ENCODE measurements at places on chromosomes 13 and 19.

- peak; percentile 60 for DNase-seq
Measured at GRCh38 chr13:33322543-33322809, 36.9 kb upstream of the STARD13 start.

GRCh38 chr13:91119643-91120042 is 227.8 kb upstream of the MIR17HG start:
- DNase-seq = no peak

DNA sequence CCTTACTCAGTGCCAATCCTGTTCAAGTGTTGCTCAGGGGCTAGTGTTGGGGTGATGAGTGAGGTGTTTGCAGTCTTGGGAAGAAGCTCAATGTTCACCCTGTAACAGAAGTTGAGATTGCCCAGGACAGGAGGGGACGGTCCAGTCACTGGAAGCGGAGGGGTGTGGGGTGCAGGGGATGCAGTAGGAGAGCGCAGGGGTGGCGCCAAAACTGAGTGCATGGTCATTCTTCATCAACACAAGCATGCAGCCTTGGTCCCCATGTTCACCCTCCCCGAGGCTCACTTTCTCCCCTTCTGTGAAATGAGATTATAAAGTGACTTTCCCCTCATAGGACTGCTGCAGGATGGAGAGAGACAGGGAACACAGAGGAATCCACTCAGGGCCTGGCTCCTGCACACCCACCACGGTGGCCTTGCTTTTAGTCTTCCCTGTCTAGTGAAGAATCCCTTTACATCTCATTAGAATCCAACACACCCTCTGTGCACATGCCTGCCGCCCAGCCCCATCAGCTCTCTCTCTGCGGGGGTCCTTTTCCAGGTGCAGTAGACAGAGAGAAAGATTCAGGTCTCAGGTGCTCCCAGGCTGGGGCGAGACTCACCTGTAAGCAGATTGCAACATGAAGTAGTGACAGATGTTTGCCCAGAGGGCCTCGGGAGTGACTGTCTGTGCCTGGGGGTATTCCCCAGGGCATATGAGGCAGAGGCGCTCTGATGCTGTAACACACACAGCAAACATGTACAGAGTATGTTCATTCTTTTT is 93.2 kb downstream of the TSHZ3 start:
- DNase-seq = no peak

GRCh38 chr19:46537136-46538097 is 41.8 kb upstream of the PNMA8B start:
- peak; percentile 39 for DNase-seq

- no peak for DNase-seq
Measured at GRCh38 chr19:16144216-16144581, 714 bp downstream of the HSH2D start.

DNA sequence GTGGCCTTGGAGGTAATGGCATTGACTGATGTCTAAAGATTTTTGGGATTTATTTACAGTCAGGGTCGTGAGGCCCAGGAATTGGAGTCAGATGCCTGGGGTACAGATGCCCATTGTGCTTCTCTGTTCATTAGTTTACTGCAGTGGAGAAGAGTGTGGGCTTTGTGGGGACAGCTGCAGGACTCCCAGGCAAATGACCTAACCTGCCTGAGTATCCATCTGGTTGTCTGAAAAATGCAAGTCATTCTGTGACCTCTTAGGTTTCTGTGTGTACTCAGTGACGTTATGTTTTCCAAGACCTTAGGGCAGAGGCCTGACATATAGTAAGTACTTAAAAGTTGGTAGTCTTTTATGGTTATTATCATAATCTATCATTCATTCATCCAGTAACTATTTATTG is 60.5 kb downstream of the SPATA13 start:
- no peak for DNase-seq

DNA sequence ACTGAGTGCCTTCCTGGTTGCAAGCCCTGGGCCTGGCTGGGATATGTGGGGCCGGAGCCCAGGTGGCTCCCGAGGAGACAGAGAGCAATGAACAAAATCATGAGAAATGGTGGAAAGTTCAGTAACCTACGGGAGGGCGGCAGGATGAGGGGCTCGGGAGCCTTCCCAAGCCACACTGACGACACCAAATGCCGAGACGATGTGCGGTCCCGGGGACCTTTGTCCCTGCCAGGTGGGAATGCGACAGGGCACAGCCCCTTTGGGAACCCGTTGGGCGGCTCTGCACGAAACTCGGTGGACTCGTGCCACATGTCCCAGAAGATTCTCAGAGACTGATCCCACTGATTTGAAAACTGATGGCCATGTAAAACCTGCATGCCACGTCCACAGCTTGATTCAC is 11.7 kb upstream of the ZNF14 start:
- DNase-seq = no peak

- no peak for DNase-seq
Measured at GRCh38 chr13:19345158-19345557, 163.5 kb upstream of the TUBA3C start.

- DNase-seq = no peak
Measured at GRCh38 chr13:41250993-41251392, 12.4 kb downstream of the MTRF1 start.

GRCh38 chr19:588093-588740 is 1.5 kb upstream of the HCN2 start:
- DNase-seq = peak; percentile 86

- DNase-seq = no peak
Measured at GRCh38 chr19:18060472-18060871, 26.3 kb downstream of the IL12RB1 start.

DNA sequence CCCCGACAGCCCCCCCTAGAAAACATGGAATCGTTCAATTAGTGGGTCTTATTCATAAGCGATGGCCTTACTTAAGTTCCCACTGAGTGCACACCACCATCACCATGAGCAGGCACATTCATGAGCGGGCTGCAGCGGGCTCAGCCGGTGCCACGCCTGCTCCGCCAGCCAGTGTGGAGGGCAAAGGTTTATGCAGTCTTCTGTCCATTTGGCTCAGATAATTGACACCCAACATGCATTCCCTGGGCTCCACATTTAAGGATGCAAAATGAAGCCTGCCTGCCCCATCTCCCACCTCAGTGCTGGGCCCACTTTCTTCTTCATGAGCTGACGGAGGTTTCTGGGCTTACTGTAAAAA is 12.1 kb downstream of the C19orf12 start:
- no peak for DNase-seq

DNA sequence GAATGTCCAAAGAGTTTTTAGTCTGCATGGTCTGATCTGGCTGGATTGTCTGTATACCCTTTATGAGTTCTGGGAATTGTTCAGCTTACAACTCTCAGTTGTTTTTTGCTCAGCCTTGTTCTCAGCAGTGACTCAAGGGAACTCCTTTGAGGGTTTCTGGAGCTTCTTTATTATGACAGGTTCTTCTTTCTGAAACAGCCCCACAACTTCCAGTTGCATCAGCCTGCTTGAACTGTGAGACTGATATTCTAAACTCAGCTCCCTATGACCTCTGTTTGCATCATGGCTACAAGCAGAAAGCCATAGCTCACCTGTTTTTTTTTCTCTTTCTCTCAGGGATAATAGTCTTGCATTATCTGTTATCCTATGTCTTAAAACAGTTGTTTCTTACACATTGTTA is 85.0 kb downstream of the TDRD3 start:
- DNase-seq = peak; percentile 5

GRCh38 chr13:77714119-77714755 is 16.8 kb downstream of the SLAIN1 start:
- DNase-seq = no peak

GRCh38 chr19:52070496-52070895 is 21.9 kb upstream of the ZNF432 start:
- DNase-seq = no peak

DNA sequence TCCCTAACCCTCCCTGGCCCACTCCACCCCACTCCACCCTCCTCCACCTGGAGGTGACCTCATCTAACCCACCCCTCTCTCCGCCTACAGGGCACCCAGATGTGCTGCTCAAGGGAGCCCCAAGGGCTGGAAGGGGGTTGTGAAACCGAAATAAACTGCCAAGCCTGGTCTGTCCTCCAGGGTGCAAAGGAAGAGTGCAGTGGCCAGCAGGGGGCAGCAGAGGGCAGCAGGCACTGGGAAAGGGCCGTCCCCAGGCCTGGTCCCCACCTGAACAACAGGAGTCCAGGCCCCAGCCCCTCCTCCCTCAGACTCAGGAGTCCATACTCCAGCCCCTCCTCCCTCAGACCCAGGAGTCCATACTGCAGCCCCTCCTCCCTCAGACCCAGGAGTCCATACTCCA is 8.4 kb upstream of the BCAM start:
- DNase-seq = peak; percentile 64

DNA sequence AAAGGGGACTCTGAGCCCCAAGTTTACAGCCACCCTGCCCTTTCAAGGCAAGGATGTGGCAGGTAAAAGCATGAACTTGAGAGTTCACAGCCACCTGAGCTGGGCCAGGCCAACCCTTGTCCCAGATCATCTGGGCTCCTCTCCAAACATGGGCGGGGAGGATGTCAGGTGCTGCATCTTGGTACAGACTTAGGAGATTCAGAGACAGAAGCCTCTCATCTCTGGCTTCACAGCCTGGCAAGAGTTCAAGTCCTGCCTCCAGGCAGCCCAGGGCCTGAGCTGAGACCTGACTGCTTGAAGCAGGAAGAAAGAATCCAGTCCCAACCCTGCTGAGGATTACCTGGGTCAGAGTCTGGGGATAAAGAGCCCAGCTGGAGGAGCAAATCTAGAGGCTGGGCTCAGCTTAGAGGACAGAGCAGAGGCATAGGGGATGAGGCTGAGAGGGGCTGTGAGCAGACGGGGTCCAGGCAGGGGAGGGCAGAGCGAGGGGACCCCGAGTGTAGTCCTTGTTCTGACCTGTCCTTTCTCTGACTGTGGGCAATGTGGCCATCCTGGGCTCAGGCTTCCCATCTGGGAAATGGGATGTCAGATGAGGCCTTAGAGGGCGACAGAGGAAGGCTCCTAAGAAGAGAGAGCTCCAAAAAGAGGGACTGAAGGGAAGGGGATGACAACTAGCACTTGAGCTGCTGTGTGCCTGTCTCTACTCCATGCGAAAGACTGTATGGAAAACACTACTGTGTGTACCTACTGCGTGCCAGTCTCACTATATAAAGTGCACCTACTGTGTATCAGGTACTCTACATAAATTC is 6.6 kb upstream of the OR10H5 start:
- DNase-seq = no peak

DNA sequence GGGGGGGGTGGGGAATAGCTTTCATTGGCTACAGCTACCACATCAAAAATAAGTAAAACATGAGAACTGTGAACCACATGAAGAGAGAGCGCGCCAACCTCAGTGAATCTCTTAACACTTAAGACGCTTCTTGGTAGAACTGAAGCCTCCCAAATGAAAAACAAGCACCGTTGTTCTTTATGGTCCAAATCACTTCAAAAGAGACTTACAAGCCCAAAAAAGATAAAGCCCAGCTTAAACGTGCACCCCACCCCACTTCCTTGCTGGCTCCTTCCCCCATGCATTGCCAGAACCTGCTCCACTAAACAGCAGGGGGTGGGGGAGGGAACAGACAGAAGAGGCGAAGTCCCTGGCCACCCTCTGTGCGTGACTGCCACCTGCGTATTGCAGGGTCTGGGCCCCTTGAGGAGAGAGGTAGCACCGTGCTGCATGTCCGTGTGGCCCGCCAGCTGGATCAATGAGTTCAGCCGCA is 479.1 kb downstream of the FOXO1 start:
- DNase-seq = no peak

- peak; percentile 95 for DNase-seq
Measured at GRCh38 chr13:113493315-113493951, 2.9 kb upstream of the DCUN1D2 start.

DNA sequence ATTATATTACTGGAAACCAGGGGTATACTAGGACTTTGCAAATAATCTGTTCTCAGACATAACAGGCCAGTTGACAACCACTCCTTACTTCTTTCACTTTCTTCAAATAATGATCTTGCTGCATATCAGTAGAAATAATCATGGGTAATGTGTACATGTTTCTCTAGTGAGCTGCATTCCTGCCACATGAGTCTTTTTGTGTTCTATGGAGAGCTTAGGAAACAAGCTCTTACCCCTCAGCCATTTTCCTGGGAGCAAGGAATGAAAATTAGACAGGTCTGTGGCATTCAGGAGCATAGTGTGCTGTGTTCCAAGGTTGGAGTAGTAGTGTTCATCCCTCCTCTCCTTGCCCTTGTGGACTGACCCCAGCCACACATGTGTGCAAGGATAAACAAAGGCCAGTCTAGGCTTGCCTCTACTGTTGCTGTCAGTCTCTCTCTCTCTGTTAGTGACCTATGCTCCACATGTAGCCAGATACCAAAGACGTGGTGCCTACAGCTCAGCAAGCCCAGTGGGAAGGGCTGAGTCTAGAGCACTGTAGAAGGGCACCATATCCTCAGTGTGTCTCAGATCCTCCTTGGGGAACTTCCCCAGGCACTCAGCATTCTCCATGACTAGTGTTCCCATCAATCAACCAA is 11.5 kb upstream of the OXGR1 start:
- peak; percentile 57 for DNase-seq

DNA sequence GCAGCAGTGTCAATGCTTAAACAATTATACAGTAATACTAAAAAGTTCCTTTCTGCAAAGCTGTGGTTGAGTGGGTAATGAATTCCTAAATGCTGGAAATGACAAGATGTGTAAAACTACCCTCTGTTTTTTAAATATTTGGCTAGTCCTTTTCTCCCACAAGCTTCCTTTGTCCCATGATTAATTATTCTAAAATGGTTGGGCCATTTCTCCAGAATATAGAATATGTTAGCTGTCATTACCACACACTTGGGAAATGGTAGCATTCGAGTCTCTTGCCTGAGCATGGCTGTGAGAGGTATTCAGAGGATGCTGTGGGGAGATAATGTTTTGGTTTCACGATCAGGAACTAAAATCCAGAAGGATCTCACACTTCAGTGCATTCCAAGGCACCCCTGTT is 1185.8 kb downstream of the UQCRFS1 start:
- DNase-seq = no peak

DNA sequence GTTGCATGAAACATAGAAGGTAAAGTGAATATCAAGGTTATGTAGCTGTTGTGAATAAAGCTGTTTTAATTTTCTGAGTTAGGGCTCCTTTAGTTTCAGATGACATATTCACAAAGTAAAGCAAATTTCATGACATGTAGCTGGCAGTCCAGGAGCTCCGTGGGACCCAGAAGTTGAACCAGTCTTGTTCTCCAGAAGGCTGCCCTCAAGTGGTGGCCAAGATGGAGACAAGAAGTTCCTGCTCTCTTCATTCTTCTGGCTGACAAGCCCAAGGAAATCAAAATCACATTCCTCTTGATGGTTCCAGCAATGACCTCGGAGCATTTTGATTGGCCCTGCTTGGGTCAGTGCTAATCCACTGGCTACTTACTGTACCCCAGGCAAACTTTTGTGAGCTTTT is 128.7 kb downstream of the LIG4 start:
- DNase-seq = peak; percentile 22
